ENCODE measurements at places on chromosomes 5 and 9. TPM values are rescaled to one million over a fixed set of nuclear protein-coding genes. Genes with fewer than 3 reads are reported as not detected.

GRCh38 chr5:165349735-165350134, 1844.3 kb downstream of the MAT2B start:
- no peak for DNase-seq

DNA sequence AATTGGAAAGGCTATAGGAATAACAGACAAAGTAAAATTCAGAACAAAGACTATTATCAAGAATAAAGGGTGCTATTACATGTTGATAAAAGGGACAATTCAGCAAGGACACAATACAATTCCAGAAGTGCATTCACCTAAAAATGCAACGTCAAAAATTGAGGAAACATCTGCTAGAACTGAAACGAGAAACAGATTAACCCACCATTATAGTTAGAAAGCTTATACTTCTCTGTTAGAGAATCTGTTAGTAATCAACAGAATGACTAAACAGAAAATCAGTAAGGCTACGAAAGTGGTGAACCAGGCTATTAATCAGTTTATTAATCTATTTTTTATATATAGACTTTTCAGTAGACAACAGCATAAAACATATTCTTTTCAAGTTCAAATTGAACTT, 14.8 kb downstream of the FCN1 start:
- no peak for DNase-seq

DNA sequence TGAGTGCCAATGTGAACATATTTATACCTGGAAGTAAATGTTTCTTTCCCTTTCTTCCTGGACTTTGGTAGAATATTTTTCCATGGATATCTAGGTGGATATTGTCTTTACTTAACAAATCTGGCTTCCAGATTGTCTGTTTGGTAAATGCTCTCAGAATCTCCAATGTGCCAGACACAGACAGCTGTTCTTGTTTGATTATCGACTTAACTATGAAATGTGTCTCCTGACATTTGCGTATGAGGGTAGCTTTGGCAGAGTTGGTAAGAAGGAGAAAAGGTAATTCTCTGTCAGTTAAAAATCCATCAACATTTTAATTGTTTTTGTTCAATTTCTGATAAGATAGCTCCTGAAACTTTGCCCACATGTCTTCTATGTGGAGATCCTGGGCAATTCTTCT, 196.4 kb upstream of the NUDT12 start:
- no peak for DNase-seq

TTC39B gene
- total RNA-seq, result 8.9 TPM

LCP2 gene
- 254 TPM for total RNA-seq

NIPSNAP3A gene
- total RNA-seq, result 10.3 TPM

DNA sequence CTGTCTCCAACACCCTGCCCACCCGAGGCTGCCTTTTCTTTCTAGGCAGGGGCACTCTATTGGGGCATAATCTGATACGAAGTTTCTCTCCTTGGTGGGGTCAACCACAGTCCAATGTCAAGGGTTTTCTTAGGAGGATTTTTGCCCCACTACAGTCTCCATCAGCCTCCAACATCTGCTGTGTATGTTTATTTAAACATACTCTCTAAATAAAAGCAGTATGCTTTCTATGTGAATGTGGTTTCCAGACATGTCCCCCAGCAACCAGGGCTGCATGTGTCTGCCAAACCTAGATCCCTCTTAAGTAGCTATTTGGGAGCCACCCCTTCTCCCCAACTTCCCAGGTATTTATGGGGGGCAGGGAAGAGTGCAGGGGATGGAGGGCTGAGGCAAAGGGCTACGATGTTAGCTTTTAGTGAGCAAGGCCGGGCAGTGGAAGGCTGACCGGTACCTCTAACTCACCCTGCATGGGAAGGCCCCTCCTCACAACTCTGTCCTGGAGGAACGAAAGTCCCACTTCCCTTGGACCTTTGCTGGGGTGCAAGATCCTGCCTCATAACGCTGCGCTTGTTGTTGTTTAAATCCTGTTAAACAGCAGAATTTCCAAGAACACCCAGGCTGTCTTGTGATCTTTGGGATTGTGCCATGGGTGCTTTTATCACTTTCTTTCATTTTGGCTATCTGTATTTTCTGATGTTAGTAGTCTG, 75.4 kb downstream of the NREP start:
- DNase-seq, result no peak

GRCh38 chr5:124660229-124661093, 86.0 kb downstream of the ZNF608 start:
- no peak for DNase-seq

- DNase-seq, result no peak
Measured at GRCh38 chr9:61670616-61671015, 480.8 kb downstream of the SPATA31A7 start.

GRCh38 chr5:177402271-177403043, 2.0 kb upstream of the PFN3 start:
- DNase-seq, result peak; percentile 55

DNA sequence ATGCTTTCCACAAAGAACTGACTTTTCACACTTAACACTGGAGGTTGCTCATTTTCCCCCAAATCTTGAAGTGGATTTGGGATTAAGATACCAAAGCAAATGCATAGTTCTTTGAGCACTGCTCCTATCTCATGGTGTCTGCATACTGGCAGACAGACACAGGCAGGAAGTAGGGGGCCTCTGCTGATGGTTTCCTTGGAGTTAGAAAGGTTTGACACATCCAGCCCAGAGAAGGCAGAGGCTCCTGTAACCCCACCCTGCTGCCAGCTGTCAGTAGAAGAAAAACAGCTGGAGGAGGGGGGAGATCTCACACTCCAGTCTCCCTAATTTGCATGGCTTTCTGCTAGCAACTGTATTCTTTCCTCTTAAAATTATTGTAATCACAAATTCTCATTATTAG, 44.1 kb downstream of the APTX start:
- DNase-seq, result no peak

GRCh38 chr5:43140286-43140685, 19.6 kb downstream of the ZNF131 start:
- no peak for DNase-seq

Measured in activated T-helper 2 cell treated with anti-CD3 and anti-CD28 coated beads, Interferon-gamma antibody, Interleukin-2, Interleukin-4, amounts not matched to agents 10 μg/mL and 5 μg/mL and 100 μg/mL, durations not matched to agents 14 hours and 24 hours and 36 hours (primary cell).